ENCODE measurements at places on chromosomes 1 and 21.
A peak's percentile ranks its signal among the peaks of the same experiment; 100 is the strongest.

DNA sequence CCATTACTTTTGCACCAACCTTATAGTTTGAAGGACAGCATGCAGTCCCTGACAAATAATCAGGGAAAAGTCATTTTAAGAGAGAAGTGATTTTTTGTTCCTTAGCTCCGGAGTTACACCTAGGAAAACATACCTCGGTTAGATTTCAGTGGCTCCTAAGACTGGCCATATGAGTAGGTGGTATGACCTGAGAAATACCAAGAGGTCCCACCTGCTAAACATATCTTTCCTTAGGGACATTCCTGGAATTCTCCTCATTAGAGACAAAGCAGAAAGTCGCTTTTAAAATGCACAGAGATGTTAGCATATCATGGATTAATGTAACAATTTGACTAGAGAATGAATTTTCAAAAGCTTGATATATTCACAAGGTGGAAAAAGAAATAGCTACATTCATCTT, 84.2 kb upstream of the RNPC3 start:
- no peak for DNase-seq

GRCh38 chr21:22438428-22439086, 1440.3 kb downstream of the NCAM2 start:
- DNase-seq, result no peak

DNA sequence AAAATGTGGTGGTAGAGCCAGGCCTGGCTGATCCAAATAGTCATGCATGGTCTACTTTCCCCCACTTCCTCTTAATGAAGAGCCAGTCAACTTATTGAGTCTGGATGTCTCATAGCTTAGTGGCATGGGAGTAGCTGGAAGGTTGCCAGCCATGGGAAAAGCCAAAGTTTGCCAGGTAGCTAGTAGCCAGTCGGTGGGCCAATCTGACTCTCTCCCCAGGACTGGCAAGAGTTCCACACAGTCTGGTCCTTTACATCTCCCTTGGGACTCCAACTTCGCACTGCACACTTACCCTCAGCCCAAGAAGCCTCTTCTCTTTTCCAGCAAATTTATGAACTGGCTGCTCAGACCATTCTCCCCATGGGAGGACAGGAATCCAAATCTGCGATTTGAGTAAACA, 8.3 kb downstream of the WARS2 start:
- DNase-seq, result no peak

DNA sequence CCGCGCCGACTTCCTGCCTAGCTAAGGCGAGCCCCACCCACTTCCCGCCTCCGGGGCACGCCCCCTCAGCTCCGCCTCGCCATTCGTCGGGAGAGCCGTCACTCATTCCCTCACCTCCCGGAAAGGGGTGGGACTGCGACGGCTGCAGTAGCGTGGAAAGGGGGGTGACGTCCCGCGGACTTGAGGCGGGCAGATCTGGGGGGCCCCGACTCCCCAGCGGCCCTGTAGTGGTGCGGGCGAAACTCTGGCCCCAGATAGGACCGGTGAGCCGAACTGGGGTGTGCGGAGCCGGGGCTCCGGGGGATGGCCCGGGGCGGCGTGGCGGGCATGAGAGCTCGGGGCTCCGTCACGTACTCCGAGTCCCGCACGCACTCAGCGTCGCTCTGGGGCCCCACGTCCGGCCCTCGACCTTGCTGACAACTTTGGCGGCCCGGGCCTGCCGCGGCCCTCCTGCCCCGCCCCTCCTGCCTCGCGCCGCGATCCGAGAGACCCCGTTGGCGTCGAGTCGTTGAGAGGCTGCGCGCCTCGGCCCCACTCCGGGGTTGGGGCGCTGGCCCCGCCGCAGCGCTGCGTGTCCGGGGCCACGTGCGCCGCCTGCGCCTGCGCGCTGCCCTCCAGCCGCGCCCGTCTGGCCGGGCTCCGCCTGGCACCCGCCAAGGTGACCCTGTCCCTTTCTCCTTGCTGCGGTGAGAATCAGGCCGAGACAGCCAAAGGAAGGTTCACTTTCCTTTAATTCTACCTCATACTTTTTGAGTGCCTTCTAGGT, 395 bp upstream of the ENO1 start:
- DNase-seq, result peak; percentile 99

GRCh38 chr1:7303554-7304317, 467.4 kb upstream of the VAMP3 start:
- no peak for DNase-seq

DNA sequence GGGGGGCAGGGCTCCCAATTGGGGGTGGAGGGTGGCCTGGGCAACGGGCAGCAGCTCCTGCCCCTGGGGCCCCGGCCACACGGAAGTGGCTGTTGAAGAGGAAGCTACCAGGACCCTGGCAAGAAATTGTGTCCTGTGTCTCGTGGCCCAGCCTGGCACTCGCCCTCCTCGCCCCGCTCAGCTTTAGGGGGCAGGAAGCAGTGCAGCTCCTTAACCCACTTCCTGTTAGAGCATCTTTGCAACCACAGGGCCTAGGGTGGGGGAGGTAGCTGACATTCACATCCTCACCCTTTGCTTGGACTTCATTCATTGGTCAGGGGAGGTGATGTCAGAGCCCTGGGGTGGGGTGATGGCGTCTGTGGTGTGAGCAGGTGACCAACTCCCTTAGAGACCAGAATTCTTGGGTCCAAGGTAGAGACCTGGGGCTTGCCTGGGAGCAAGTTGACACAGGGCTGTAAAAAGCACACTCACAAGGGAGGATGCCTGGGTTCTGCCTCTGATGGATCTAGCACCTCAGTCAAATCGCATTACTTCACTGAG, at the start of gene ARHGAP30:
Gene ARHGAP30 (minus strand): TSS at position 161 of the 540 bp plus-strand sequence. CDS start 267 bp downstream, outside the sequence.
- peak; percentile 84 for DNase-seq

GRCh38 chr1:64043288-64043687, 160.1 kb upstream of the UBE2U start:
- DNase-seq, result no peak

GRCh38 chr1:211698161-211699026, 23.0 kb upstream of the NEK2 start:
- peak; percentile 71 for DNase-seq

DNA sequence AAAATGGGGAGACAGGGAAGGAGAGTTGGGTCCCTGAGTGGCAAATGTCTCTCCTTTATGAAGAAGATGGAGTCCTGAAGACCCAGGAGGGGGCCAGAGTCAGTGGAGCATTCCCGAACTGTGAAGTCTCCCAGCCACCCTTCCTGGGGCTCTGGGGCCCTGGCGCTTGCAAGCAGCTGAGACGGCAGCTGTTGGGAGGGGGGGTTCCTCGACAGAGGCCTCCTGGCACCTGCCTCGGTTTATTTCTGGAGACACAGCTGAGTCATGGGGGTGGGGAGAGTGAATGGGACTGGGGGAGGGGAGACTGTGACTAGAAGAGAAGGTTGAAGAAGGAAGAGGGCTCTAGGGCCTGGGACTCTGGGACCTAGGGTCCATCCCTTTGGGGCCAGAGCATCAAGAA, 14.0 kb downstream of the NES start:
- DNase-seq, result no peak

- DNase-seq, result no peak
Measured at GRCh38 chr1:16719571-16720350, 20.6 kb upstream of the RNU1-4 start.

- no peak for DNase-seq
Measured at GRCh38 chr1:105204836-105205371, 1455.2 kb downstream of the AMY1C start.

- DNase-seq, result no peak
Measured at GRCh38 chr1:201721082-201722049, 107.6 kb upstream of the IPO9 start.

DNA sequence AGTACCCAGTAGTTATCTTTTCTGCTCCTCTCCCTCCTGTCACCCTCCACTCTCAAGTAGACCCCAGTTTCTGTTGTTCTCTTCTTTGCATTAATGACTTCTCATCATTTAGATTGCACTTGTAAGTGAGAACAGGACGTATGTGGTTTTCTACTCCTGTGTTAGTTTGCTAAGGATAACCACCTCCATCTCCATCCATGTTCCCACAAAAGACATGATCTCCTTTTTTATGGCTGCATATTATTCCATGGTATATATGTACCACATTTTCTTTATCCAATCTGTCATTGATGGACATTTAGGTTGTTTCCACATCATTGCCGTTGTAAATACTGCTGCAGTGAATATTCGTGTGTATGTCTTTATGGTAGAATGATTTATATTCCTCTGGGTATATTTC, 1346.5 kb downstream of the MRPL39 start:
- DNase-seq, result no peak

DNA sequence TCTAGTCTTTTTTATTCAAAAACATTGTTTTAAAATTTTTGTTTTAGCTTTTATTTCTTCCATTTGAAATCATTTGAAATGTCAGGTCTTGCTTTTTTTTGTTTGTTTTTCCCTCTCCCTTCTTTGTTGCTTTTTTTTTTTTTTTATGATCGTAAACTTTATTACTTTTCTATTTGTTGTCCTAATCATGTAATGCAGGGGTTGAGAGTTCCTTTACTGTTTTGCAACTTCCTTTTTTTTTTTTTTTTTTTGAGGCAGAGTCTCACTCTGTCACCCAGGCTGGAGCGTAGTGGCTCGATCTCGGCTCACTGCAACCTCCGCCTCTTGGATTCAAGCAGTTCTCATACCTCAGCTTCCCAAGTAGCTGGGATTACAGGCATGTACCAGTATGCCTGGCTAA, 24.8 kb downstream of the IVNS1ABP start:
- DNase-seq, result no peak

DNA sequence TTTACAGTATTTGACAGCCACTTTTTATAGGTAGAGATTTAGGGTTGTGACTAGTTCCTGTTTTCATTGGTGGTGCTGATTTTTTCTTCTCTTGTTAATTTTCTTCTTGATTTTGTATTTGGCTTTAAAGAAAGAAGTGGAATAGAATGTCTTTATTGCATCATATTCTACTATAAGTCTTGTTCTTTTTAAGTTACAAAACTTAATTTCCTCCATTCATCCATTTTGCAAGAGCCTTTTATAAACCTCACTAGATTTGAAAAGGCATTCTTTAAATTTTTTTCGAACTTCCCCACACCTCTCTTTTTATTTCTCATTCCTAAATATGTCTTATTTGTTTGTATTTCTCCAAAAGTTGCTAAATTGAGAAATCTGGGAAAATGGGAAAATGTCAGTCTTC, 1368.6 kb upstream of the ADGRL4 start:
- no peak for DNase-seq

DNA sequence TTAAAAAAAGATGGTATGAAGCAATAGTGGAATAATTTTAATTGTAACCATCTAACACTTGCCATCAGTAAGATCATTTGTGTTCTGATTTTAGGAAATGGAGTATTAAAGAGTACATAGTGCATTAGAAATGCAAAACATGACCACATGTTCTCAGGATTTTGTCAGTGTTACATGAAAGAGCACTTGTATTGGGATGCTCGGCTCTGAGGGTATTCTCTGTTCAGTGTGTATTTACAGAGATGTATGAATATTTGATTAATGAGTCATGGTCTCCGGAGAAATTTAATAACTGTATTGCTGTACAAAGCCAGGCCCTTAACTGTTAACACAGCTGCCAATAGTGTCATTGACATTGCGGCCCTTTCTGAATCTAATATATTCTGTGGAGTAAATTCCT, 91.7 kb downstream of the ATG4C start:
- DNase-seq, result no peak

GRCh38 chr1:71086331-71086730, 5.5 kb upstream of the ZRANB2 start:
- DNase-seq, result no peak

DNA sequence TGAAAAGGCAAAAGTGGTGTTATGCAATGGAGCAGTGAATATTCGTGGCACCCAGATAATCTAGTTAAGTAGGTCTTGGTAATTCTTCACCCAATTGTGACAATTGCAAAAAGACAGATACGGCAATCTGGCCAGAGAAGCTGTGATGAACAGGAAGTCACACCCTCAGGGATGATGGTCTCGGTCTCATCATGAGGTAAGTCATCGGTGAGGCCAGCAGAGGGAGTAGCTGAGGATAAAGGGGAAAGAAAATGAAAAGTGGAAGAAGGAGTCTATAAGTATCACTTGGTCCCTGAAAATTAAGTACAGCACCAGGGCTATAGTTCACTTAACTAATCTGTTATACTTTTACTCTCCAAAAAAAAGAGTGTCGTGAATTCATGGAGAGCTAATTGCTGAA, 258.8 kb upstream of the NCAM2 start:
- no peak for DNase-seq

DNA sequence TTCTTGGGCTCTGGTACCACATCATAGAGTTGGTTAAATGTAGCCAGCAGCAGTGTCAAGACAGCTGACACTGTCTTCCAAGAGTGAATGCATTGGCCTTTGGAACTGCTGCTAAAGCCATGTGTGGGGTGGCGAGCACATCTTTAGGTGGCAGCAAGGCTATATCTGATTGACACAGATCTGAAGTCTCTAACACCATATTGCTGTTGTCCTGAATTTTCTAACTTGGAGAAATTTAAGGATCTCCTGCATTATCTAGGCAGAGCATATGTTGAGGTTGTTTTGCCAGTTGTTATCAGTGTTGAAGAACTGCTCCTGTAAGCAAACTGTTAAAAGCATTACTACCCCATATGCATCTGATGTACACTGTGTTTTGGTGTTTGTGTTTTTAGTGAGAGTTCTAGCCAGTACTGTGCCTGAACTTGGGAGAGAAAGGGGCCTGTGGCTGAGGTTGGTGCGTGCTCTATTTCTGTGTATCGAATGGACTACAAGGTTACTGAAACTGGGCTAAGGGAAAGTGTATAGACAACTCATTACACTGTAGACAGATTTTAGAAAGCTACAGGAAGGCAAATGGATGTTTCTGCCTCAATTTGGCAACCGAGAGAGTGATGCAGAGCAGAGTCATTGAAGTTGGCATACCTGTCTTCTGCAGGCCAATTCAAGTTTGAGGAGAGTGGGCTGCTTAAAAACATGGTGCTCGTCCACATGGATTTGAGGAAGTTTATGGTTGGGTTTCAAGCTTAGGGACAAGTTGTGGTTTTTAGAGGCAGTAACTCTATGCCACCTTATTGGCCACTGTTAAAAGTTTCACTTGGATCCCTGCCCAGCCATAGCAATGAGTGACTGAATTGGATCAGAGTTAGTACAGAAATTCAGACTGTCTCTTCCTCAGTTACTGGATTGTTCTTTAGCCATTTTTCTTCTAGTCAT, 16.9 kb downstream of the DYRK3 start:
- no peak for DNase-seq

GRCh38 chr21:15229390-15229789, 164.6 kb upstream of the NRIP1 start:
- no peak for DNase-seq

GRCh38 chr1:6347641-6348487, 45.7 kb downstream of the ACOT7 start:
- peak; percentile 71 for DNase-seq

DNA sequence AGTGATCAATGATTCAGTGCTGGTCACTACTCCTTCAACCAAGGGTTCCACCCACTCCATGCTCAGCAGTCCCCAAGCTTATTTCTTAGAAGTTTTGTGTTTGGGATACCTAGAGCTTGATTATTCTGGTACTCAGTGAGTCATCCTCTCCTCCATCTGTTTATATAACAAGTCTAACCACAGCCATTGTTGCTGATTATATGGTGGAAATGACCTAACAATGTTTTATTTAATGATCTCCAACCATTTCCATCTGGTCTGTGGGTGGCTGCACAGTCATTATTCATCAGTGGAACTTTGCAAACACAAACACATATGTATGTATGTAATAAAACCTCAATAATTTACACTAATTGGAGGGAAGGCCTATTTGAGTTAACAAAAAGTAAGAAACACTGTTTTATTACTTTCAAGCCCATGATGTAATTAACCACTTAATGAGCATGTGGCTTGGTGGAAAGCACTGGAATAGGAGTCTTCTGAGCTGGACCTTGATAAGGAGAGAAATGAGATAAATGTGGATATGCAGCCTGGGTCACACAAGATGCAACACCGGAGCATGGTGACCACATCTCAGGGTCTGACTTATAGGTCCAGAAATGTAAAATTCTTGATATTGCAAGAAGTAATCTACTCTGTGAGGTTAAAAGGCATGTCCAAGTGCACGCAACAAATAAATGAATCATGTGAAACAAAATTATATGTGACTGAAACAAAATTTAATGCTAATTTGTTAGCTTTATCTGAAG, 99.0 kb upstream of the WLS start:
- no peak for DNase-seq

Data from stimulated activated naive CD4-positive, alpha-beta T cell (primary cell).